GM12864 (cell line): ENCODE measurements at places on chromosomes 6 and 20.

DNA sequence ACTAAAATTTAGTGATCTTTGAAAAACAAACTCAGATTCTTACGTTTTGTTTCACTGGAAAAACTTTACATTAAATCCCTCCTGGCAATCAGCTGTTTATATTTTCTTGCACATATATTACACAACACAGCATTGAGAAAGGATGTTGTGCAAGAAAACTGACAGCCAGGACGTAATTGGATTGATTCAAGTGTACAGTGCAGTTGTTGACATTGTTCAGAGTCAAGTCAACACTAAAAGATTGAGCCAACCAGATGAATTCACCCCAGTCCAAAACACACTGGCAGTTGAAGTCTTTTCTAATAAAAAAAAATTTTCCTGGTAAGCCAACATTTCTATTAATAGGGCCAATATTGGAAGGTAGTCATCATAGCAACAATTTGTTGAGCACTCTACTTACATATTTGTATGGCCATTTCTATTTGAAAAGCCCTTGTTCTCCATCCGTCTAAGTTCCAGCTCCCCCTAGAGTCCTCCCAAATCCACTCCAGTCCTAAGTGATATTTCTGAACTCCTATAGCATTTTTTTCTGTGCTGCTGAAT is 20.9 kb upstream of the VNN1 start:
- no peak for DNase-seq

DNA sequence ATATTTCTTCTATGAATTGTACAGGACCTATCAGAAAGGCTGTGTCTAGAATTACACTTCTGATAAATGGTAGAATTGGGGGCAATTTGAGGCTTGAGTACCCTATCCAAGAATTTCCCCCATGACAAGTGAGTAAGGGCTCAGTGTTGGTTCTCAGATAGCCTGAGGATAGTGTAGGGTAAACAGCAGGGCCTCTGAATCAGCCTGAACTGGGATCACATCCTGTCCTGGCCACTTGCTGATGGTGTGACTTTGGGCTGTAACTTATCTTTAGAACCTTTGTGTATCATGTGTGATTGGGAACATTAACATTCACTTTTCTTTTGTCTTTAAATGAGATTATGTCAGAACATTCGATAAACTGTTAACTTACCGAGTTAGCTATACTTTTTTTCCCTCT is 151.0 kb downstream of the CLIC5 start:
- DNase-seq, result no peak

GRCh38 chr20:12535316-12535715 is 473.5 kb upstream of the SPTLC3 start:
- no peak for DNase-seq

DNA sequence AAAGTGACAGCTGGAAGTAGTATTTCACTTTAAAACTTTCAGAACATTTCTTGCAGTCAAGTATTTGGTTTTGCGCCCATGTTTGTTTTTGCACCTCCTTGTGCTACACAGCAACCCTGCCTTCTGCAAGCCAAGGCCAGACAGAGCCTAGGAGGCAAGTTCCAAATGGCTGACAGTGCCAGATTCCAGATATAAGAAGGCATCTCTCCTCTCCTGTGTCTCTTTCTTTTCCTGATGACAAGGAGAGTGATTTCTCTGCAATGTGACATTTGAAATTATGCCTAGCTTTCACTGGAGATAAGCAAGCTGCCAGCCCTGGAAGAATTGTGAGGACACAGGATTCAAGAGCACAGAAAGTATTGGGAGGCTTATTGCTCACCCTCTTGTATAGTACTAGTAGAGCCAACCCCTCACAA is 149.1 kb upstream of the TENT5A start:
- DNase-seq, result no peak

DNA sequence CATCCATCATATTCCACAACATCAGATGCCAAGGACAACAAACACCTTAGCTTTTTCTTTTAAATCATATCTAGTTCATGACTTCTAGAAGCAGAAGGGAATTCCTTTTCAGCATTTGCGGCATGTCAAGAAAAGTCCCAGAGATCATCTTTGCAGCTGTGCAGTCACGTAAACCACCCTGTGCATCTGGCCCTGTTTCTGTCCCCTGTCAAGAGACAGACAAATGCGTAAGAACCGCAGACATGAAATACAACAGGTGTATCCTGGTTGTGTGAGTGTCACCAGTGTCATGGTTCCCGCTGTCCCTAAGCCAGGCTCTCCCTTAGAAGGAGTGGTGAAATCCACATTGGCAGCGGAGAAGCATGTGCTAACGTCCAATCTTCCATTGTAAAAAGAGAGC is 28.1 kb downstream of the LY86 start:
- no peak for DNase-seq

- DNase-seq, result no peak
Measured at GRCh38 chr20:6525447-6526303, 241.8 kb upstream of the BMP2 start.

DNA sequence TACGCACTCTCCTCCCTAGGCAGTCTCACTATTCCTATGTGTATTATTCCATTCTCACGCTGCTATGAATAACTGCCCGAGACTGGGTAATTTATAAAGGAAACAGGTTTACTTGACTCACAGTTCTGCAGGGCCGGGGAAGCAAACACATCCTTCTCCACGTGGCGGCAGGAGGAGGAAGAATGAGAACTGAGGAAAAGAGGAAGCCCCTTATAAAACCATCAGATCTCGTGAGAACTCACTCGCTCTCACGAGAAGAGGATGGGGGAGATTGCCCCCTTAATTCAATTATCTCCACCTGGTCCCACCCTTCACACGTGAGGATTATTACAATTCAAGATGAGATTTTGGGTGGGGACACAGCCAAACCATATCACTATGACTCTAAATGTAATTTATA is 61.9 kb downstream of the ECT2L start:
- no peak for DNase-seq

DNA sequence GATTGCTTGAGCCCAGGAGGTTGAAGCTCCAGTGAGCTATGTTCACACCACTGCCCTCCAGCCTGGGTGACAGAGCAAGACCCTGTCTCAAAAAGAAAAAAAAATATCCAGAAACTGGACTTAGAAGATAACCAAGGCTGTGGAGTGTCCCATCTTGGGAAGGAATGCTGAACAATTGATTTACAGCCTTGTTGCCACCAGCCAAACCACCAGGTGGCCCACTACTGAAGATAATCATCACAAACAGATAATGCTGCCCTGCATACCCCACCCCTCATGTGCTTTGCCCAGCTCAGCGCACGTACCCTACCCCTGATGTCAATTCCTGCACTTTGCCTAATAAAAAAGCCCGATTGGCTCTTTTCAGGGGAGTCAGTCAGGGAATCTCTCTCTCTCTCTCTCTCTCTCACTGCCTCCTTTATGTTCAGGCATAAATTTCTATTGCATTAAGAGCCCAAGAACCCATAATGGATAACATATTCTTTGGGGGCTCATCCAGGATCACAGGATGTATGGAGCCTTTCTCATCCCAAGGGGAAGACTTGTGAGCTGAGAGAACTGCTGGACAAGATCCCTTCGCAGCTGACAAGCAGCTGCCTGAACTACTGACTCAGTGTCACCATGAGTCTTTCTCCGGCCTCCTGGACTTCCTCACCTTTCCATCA is 166.4 kb downstream of the CD24 start:
- DNase-seq, result no peak

DNA sequence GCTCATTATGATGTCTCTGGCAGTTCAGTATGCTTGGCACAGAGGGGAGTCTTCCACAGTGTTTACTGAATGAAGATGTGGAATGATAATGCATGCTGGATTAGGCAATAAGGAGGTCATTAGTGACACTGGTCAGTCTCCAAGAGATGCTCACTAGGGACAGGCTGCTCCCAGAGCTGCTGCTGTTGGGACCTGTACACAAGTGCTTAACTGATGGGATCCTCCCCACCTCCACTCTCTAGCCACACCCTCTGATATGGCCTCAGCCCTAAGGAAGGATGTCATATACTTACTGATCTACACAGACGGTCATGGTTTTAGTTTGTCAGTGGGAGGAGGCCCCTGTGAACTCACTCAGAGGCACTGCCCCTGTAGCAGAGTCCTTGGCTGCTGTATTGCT is 73.4 kb downstream of the MYB start:
- no peak for DNase-seq

GRCh38 chr6:148309301-148309700 is 33.3 kb upstream of the SASH1 start:
- DNase-seq, result no peak

- no peak for DNase-seq
Measured at GRCh38 chr6:167571550-167571949, 246.7 kb downstream of the TTLL2 start.

DNA sequence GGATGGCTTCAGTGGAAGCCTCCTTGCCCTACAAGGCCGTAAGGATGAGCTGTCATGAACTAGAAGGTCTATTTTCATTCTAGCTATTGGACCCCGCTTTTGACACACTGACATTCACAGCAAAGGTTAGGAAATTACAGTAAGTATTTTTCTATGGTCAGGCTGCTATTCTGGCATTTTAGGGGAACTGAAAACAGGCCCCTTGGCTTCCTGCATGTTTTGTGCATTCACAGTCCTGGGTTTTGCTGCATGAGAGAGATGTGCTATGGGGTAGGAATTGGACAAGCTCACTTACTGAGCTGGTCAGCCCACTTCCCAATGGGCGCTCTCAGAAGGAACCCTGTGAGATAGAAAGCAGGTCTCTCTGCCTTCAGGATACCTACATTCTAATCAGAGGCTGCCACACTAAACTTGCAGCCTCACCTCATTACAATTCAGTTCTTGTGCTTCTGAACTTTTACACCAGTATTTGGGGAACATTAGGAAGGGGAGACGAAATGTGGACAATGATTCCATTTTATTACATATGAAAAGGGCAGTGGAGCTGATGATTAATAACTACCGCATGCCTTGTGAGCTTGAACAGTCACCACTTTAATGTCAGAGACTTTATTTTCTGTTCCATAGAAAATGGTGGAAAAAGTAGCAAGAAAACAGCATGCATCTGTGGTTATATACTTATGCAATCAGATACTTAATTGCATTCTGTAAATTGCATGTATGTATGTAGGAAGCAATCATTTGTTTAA is 86.6 kb upstream of the TAB2 start:
- no peak for DNase-seq

DNA sequence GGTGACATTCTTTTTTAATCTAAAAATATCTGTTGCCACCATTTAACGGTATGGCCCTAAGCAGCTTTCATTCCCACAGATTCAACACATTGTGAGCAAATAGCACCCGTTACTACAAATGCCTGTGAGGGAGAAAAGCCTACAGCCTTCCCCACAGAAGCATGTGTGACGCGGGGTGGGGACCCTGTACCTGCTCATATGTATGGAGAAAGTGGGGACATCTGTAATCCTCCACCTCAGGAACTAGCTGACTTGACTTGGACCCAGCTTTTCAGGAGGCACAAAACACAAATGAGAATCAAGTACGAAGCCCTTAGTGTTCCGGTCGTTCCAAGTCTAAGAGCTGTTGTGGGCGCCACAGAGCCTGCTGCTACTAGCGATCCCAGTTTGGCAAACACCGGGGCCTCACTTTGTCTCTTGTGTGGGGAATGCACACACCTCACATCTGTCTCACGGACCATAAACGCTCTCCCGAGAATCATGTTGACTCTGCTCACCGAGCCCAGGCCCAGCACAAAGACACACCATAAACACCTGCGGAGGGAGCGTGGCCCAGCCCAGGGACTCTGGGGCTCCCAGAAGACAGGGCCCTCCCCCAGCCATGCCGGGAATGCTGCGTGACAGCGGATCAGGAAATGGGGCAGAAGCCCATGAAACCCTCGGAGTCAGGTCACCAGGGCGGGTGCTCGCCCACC is 21.6 kb downstream of the DLL1 start:
- DNase-seq, result no peak

DNA sequence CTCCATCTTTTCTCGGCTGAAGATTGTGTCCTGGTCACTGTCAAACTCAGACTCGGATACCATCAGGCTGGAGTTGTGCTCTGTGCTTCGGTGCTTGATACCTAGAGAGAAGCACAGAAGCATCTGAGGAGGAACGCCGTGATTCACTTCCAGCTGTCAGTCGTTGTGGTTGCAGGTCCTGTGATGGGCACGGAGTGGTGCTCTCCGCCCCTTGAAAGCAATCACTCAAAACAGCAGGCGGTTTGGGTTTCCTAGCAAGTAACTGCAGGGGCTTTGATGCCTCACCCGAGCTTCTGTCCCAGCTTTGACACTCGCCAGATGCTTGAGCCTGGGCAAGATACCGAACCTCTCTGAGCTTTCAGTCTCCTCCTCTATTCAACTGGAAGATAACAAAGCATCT is 52.5 kb downstream of the ALDH5A1 start:
- no peak for DNase-seq

DNA sequence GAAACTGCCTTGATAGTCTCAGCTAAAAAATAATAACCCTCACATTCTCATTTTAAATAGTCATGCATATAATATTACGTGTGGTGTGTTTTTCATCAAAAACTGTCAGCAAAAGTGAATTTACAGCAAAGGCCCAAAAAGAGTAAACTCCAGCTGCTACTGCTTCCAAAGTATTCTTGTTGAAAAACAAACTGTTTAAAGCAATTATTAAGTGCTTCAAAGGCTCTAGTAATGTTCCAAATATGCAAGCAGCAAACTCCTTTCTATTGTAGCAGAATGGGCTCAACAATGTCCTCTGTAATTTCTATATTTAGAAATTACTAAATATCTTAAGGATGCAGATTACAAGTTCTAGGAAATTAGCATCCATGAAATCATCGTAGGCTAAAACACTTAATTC is 280.0 kb upstream of the TBX18 start:
- no peak for DNase-seq

GRCh38 chr6:35288834-35289233 is 8.8 kb upstream of the DEF6 start:
- DNase-seq, result no peak

DNA sequence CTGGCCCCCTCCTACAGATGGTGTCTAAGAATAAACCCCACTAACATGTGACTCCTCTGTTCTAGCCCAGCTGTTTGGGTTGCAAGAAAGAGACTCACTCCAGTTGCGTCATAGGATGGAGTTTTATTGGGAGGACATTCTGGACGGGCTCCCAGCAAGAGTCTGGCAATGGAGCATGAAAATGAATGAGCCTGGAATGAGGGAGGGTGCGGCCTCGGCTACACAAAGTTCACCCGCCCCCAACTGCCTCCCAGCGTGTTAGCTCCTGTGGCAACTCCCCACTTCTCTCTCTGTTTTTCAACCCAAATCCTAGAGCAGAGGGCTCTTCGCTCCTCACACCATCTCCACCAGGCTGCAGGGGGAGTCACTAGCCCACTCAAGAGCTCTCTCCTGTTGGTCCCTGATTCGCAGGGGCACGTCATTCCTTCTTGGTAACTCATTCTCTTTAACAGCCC is 5.1 kb upstream of the ADAM33 start:
- DNase-seq, result no peak

GRCh38 chr20:11092151-11092550 is 418.4 kb upstream of the JAG1 start:
- no peak for DNase-seq

GRCh38 chr20:63381781-63382431 is 20.8 kb upstream of the CHRNA4 start:
- no peak for DNase-seq

- no peak for DNase-seq
Measured at GRCh38 chr20:25340380-25340779, 50.3 kb downstream of the ABHD12 start.

DNA sequence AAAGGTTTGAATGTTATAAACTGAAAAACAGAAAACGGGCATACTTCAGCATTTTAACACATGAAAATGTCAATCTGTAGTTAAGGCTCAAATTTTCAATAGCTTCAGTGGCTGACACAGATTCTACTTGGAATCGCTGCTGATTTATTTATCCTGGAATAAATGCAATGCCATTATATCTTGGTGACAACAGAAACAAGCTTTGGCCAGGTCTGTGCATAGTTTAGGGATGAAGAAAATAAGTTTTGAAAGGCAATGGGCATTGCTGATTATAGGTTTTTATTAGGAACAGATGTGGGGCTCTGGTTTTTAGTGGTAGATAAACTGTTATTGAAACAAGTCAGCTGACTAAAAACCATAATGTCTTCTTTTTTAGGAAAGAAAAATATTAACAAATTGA is 96.8 kb upstream of the SOX4 start:
- DNase-seq, result no peak
